Osteoblast (primary cell): ENCODE measurements at places on chromosomes 2 and 18. TPM values are rescaled to one million over a fixed set of nuclear protein-coding genes. Genes with fewer than 3 reads are reported as not detected.

- no peak for DNase-seq
Measured at GRCh38 chr18:74963820-74964446, 245.0 kb downstream of the PTGR3 start.

DNA sequence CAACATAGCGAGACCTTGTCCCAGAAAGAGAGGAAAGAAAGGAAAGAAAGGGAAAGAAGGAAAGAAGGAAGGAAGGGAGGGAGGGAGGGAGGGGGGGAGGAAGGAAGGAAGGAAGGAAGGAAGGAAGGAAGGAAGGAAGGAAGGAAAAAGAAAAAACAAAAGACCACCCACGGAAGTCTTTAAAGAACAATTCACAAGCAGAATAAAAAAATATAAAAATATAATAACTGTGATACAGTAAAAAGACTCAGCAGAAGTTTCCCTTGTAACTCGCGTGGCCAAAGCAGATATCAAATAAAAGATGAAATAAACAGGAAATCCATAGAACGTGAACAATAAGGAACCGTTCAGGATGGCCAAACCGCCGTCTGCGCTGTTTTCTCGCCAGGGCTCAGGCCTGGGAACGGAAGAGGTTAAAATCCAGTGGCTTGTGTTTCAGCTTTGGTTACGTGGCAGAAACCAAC lies 1.2 kb upstream of the SLC1A4 start:
- no peak for DNase-seq

CRYGC gene
- total RNA-seq: not detected in 2 replicates

SERPINB13 gene
- under 0.01 TPM in 1 of 2 replicates, not detected in the other for total RNA-seq
